ENCODE measurements at places on chromosomes 1 and 21. TPM values are rescaled to one million over a fixed set of nuclear protein-coding genes. Genes with fewer than 3 reads are reported as not detected.

SYT6 gene
- not detected for total RNA-seq

GRCh38 chr1:28792644-28793121 lies 19.3 kb upstream of the OPRD1 start:
- DNase-seq = no peak
- H3K4me1 ChIP-seq = peaks cover 3% of the 10 kb centered on the region
- no peak overlapping the region for H3K4me3 ChIP-seq
- H3K27ac ChIP-seq = no peak overlapping the region

CCDC17 gene
- 2.8 TPM for total RNA-seq

GRCh38 chr1:187032982-187033692 lies 204.4 kb downstream of the PLA2G4A start:
- DNase-seq = no peak
- H3K27me3 ChIP-seq = peaks cover 2% of the 10 kb centered on the region
- no peaks in the 10 kb centered on the region for H3K4me1 ChIP-seq
- H3K36me3 ChIP-seq = no peaks in the 10 kb centered on the region
- no peak overlapping the region for H3K4me3 ChIP-seq
- H3K27ac ChIP-seq = no peak overlapping the region

GRCh38 chr1:248696261-248696660 lies 6.3 kb downstream of the OR14I1 start:
- H3K36me3 ChIP-seq = no peaks in the 10 kb centered on the region
- DNase-seq = no peak
- H3K4me3 ChIP-seq = no peak overlapping the region
- no peaks in the 10 kb centered on the region for H3K27me3 ChIP-seq

GRCh38 chr1:22673486-22674409 lies 20.7 kb downstream of the C1QB start:
- no peaks in the 10 kb centered on the region for H3K4me1 ChIP-seq
- H3K27me3 ChIP-seq = peaks cover 26% of the 10 kb centered on the region
- no peaks in the 10 kb centered on the region for H3K36me3 ChIP-seq
- peak; percentile 60 for DNase-seq

DNA sequence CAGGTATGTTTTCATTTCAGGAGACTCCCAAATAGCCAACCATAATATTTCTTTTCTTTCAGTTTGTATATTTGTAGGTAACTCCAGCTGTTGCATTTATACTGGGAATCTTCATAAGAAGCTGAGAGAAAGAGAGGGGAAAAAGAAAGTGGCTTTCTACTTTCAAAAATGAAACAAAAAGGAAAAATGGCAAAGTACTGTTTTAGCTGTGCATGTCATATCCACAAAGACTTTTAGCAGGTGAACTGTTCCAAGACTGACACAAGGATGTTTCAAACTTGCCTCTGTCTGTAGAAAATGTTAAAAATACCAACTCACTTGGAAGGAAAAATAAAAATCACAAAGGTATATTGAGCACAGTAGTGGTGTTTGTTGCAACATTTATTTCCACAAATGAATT lies 41.9 kb upstream of the CACYBP start:
- no peaks in the 10 kb centered on the region for H3K27me3 ChIP-seq
- H3K36me3 ChIP-seq = peaks cover 7% of the 10 kb centered on the region
- DNase-seq = no peak
- peak overlapping the region; percentile 79 for H3K4me3 ChIP-seq
- peak overlapping the region; percentile 81 for H3K27ac ChIP-seq
- peaks cover 22% of the 10 kb centered on the region for H3K4me1 ChIP-seq

GRCh38 chr1:166960858-166961474 lies 14.4 kb downstream of the ILDR2 start:
- peaks cover 9% of the 10 kb centered on the region for H3K27me3 ChIP-seq
- H3K4me3 ChIP-seq = no peak overlapping the region
- H3K36me3 ChIP-seq = peaks cover 8% of the 10 kb centered on the region
- H3K4me1 ChIP-seq = peaks cover 3% of the 10 kb centered on the region
- no peak overlapping the region for H3K27ac ChIP-seq

DNA sequence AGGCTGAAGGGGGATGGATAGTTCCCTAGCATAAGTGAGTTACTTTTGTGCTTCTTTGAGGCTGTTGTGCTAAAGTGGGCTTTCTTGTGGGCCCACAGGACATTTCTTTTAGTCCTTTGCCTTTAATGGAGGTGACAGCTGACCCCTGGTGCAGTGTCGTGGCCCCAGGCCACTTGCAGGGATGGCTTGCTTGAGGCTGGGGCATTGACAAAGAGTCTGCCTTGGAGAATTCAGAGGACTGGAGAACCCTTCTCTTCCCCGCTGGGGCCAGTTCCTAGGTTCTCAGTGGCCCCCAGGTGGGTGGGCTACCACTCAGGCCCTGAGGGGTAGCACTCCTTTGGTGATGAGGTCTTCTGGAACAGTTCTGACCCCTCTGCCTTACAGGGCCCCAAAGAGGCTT lies 12.8 kb downstream of the ABCG1 start:
- H3K27ac ChIP-seq = peak overlapping the region; percentile 97
- H3K4me1 ChIP-seq = peaks cover 84% of the 10 kb centered on the region
- peaks cover 15% of the 10 kb centered on the region for H3K36me3 ChIP-seq
- no peaks in the 10 kb centered on the region for H3K27me3 ChIP-seq

GRCh38 chr1:28926629-28927265 lies 12.4 kb downstream of the EPB41 start:
- no peaks in the 10 kb centered on the region for H3K27me3 ChIP-seq
- peak overlapping the region; percentile 89 for H3K27ac ChIP-seq
- peak overlapping the region; percentile 73 for H3K4me3 ChIP-seq
- peak; percentile 89 for DNase-seq
- peaks cover 8% of the 10 kb centered on the region for H3K36me3 ChIP-seq

- DNase-seq = no peak
- peaks cover 16% of the 10 kb centered on the region for H3K27me3 ChIP-seq
- no peak overlapping the region for H3K27ac ChIP-seq
- H3K4me3 ChIP-seq = no peak overlapping the region
- peaks cover 18% of the 10 kb centered on the region for H3K4me1 ChIP-seq
Observed at GRCh38 chr1:206015071-206015470, 8.6 kb downstream of the CTSE start.

Measured in activated CD4-positive, alpha-beta T cell treated with anti-CD3 and anti-CD28 coated beads, Interleukin-2, amount 10 ng/mL, durations not matched to agents 24 days and 14 days (primary cell).